ENCODE measurements at places on chromosomes 11 and 22.
A peak's percentile ranks its signal among the peaks of the same experiment; 100 is the strongest.

GRCh38 chr11:83571302-83571701 lies 285.1 kb upstream of the CCDC90B start:
- no peak for DNase-seq

GRCh38 chr11:45885274-45885920 lies at the start of gene MAPK8IP1:
MAPK8IP1 (plus strand) TSS chr11:45885651; CDS start chr11:45885821, 170 bp downstream.
- DNase-seq = no peak

GRCh38 chr11:108647701-108648527 lies 17.0 kb upstream of the DDX10 start:
- DNase-seq = peak; percentile 44

DNA sequence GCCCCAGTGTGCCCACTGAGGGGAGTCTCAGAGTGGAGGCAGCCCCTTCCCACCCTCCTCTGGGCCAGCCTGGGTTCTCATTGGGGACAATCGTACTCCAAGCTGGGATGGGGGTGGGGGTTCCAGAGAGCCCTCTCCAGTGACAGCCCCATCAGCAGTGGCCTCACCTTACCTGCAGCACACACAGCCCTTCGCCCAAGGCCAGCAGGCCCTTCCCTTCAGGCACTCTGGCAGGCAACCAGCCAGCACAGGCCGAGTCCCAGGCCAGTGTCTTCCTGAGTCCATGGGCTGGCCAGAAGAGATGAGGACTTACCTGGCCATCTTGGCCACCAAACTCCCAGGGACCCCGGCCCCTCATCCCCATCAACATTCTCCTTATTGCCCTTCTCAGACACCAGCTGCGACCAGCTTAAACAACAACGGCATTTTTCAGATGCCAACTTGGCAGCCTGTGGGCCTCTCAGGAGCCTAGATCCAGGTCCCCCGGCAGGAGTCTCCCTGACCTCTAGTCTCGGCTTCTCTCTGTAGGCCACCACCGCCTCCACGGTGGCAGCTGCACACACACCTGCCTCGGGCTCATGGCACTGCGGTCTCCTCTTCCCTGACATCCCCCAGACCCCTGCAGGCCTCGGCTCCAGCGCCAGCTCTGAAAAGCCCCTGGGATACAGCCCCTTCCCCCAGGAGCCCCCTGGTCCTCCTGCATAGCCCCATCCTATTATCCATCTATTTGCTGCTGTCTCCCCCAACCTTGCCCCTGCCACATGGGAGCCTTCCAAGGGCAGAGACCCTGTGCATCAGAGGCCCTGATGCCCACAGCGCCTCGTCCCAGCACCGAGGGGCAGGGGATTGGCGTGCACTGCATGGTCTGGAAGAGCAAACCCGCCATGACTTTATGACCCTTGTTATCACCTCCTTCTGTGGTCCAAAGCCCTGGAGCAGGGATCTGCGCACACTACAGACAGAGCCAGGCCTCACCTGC lies 111.2 kb upstream of the FGF3 start:
- no peak for DNase-seq

DNA sequence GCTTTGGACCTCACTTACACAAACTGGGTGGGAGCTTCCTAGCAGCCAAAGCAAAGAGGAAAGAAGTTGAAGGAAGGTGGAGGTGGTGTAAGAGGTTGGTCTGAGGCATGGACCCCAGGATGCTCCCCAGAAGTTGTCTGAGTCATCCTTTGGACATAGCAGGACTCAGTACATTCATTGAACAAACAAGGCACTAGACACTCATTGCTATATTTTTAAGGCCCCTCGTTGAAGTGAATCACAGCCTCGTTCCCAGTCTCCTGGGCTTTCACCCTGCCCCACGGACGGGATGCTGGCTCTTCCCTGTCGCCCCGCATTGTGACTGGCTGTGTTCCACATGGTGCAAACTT lies 95.9 kb upstream of the FGF3 start:
- no peak for DNase-seq

DNA sequence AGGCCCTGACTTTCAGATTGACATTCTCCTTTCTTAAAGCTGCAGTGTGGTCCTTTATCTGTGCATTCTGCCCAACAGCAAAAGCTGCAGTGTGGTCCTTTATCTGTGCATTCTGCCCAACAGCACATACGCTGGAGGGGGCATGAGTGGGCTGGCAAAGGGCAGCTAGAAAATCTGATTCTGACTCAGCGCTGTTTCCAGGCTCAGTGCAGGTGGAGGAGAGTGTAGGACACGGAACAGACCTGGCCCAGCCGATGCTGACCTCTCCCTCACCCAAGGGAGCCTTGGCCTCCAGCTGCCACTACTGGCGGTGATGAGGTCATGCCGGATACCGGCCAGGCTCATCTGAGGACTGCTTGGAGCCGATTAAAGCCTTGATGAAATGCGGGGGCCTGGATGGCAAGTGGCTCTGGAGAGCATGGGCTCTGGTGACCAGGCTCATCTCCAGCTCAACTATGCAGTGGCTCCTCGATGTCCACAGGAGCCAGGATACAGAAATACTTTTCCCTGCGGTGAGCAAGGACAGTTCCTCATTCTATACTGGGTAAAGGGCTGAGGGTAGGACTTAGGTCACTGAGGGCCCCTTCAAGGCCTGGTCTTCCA lies 84.6 kb downstream of the CLPB start:
- no peak for DNase-seq

GRCh38 chr11:73478737-73479347 lies 102.6 kb downstream of the RELT start:
- no peak for DNase-seq

GRCh38 chr11:103420593-103420992 lies 311.4 kb downstream of the DYNC2H1 start:
- no peak for DNase-seq

DNA sequence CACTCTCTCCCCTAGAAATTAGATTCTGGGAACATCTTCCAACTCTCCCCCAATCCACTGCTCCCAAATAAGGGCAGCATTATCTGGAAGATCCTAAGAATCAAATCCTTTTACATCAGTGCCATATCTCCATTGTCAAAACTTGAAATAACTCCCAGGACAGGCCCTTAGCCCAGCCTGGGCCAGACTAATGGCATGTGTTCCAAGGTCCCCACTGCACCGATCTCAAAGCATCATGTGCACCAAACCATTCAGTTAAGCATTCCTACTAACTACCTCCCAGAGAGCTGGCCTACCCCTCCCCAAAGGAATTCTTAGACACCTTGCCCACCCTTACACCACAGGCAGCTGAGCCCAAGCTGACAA lies 44.2 kb upstream of the POU2AF1 start:
- no peak for DNase-seq

DNA sequence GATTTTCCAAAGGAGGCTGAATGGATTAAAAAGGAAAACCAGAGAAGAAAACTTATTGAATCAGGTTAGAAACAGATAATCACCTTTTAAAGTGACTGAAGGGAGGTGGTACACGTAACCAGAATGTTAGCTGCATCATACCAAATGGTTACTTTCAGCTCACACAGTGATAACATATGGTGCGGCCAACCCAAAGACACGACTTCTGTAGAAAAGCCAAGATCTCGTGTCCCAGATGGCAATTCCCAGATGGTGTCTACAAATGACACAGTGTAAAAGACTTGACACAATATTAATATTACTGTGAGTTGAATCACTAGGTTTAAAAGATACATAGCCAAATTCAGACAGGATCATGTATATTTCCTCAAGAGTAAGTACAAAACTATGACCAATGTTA lies 5.2 kb downstream of the PPP2R1B start:
- DNase-seq = no peak

GRCh38 chr22:37734964-37735451 lies 38.2 kb downstream of the TRIOBP start:
- no peak for DNase-seq

- no peak for DNase-seq
Observed at GRCh38 chr11:63920126-63920938, 3.4 kb upstream of the RCOR2 start.

DNA sequence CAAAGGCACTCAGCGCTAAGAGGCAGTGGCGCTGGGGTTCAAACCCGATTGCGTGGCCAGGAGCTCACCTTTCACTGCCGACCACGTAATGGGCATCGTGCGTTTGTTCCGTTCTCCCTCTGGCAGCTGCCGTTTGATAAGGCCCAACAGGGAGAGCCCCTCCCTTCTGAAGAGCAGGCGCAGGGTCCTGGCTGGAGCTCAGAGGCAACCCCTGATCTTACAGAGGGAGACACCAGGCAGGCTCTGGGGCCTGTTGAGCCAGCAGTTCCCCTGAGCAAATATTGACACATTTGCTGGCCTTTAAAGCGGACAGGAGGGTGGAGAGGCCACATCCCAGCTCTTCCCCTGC lies 11.7 kb upstream of the C1QTNF6 start:
- no peak for DNase-seq

GRCh38 chr22:46373921-46374662 lies 38.6 kb downstream of the TRMU start:
- DNase-seq = no peak

GRCh38 chr11:15197696-15198095 lies 83.0 kb downstream of the INSC start:
- no peak for DNase-seq

GRCh38 chr11:61764606-61765260 lies 12.3 kb downstream of the MYRF start:
- DNase-seq = no peak

DNA sequence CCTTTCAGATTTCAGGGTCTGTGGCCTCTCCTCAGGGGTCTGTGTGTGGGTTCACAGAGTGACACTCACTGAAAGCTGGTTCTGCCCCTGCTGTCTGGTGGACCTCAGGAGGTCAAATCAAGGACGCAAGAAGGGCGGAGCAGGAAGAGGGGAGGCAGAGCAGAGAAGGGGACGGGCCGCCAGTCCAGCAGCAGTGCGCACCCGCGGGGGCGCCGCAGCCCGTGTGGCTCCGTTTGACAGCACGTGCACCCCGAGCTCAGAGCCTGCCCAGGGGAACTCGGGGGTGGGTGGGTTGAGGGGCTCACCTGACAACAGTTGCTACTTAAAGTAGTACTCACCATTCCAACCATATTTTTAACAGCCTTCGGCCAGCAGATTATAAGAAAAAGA lies 71.4 kb upstream of the PITPNB start:
- DNase-seq = no peak

- no peak for DNase-seq
Observed at GRCh38 chr11:5229356-5229755, 2.5 kb upstream of the HBB start.

DNA sequence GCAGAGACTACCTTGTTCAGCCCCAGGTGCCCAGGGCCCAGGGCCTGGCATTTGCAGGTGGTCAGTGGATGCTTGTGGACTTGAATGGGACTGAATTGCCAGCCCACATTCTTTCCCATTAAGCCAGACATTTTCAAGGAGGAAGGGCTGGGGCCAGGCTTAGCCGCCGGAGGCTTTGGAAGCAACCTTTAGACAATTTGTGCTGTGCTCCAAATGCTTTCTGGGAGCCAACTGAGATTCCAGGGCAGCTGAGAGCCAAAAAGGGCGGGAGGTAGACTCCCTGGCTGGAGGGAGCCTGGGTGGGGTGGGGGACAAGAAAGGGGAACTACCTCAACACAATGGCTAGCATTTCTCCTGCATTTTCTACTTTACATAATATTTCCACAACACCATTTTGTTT lies 54.8 kb upstream of the TIMP3 start:
- no peak for DNase-seq

GRCh38 chr11:118406599-118407166 lies 5.3 kb downstream of the ATP5MG start:
- peak; percentile 87 for DNase-seq

DNA sequence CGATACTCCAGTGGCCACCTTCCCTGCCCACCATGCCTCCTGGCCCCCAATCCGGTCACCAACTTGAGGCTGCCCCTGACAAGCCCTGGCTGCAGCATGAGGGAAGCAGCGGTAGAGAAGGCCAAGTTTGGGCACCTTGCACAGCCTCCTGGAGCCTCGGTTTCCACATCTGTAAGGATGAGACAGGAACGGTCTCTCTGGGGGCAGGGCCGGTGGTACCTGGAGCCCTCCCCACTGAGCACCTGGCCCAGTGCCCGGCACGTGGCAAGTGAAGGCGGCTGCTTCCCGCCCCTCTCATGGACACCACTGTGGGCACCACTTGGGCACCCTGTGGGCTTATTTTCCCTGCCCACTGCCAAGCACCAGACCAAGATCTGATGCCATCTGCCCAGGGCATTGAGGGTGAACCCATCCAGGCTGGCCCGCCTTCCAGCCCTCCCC lies 77.8 kb downstream of the CDKN1C start:
- DNase-seq = no peak
